ENCODE measurements at places on chromosomes 12 and 14. TPM values are rescaled to one million over a fixed set of nuclear protein-coding genes. Genes with fewer than 3 reads are reported as not detected.
A peak's percentile ranks its signal among the peaks of the same experiment; 100 is the strongest.

DNA sequence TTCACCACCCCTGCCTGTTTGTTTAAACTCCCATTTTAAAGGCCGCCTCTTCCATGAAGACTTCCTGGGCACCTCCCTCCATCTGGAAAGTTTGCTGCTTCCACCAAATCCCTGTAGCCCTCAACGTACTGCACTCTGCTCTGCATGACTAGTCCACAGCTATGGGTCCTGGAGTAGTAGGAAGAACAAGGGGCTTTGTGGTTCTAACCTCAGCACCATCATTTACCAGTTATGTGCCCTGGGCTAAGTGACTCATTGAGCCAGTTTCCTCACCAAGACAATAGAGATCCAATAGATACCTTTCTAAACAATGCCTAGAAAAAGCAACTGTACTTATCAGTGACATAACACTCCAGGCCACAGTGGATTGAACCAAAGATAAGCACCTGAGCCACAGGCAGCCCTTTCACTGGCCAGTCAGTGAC, 8.5 kb upstream of the LTBP2 start:
- DNase-seq = peak; percentile 96

- DNase-seq = peak; percentile 7
Measured at GRCh38 chr12:11746024-11746771, 96.7 kb downstream of the ETV6 start.

DNA sequence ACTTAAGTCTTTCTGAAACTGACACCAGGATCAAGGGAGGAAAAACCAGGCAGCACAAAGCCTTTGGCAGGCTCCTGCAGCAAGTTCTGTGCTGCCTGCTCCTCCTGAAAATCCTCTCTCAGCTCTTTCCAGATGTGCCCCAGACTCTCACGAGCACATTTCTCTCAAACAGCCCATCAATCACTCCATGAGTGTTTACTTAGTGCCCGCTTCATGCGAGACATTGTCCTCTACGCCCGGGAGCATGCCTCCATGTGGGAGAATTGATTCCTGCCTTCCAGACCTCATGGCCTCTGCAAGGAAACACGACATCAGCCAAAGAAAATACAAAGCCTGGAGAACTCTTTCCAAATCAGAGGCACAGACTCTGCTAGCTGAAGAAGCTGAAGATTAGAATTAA, 46.5 kb upstream of the TSPAN11 start:
- no peak for DNase-seq

DNA sequence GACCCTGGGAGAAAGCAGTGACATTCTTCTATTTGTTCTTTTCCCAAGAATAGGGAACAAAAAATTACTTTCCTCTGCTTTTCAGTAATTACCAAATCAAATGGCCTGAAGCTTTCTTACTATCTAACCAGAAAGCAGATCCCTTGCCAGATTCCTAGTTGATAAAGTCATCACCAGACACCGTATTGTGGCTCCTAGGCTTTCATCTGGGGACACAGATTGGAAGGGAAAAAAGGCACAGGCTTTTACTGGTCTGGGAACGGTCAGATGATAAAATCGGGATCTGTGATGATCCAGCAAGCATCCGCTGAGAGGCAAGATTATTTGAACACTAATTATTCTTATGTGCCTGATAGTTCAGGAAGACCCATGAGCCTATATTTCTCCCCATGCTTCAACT, 79.1 kb upstream of the BCL2L14 start:
- DNase-seq = no peak

- DNase-seq = no peak
Measured at GRCh38 chr14:101932673-101933072, 31.7 kb upstream of the DYNC1H1 start.

GRCh38 chr14:66003082-66003730, 483.0 kb upstream of the CCDC196 start:
- DNase-seq = peak; percentile 69

GRCh38 chr12:12786706-12787601, 1.5 kb downstream of the APOLD1 start:
- peak; percentile 76 for DNase-seq

GRCh38 chr12:123075087-123075645, 75.7 kb downstream of the PITPNM2 start:
- no peak for DNase-seq

DNA sequence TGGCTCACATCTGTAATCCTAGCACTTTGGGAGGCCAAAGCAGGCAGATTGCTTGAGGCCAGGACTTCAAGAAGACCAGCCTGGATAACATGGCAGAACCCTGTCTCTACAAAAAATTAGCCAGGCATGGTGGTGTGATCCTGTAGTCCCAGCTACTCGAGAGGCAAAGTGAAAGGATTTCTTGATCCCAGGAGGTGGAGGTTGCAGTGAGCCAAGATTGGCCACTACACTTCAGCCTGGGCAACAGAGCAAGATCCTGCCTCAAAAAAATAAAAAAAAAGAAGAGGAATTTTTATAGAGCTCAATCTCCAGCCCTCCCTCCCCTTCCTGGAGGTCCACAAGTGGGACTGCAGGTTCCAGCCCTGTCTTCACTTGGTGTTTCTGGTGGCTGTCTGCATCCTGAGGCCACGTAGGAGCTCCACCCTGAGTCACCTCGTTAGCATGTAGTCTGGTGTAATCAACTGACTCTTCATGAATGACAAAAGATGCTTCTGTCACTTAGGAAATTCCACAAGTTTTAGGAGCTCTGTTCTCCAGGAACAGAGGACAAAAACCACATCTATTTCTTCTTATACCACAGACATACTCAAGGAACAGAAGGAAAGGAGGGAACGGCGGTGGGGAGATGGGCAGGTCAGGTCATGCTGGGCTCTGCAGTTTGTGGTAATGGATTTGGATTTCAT, 16.2 kb downstream of the CCDC62 start:
- peak; percentile 21 for DNase-seq

- DNase-seq = no peak
Measured at GRCh38 chr14:76329154-76329928, 46.6 kb upstream of the ESRRB start.

- DNase-seq = peak; percentile 23
Measured at GRCh38 chr14:64763801-64764621, 59.8 kb downstream of the PLEKHG3 start.

Gene CLEC4A
- total RNA-seq = not detected

Gene IFNG-AS1
- not detected for total RNA-seq

Gene TAS2R9
- not detected for total RNA-seq

Gene MGAT2
- total RNA-seq = 63.2 TPM
